ENCODE measurements at places on chromosomes 11 and 22.

DNA sequence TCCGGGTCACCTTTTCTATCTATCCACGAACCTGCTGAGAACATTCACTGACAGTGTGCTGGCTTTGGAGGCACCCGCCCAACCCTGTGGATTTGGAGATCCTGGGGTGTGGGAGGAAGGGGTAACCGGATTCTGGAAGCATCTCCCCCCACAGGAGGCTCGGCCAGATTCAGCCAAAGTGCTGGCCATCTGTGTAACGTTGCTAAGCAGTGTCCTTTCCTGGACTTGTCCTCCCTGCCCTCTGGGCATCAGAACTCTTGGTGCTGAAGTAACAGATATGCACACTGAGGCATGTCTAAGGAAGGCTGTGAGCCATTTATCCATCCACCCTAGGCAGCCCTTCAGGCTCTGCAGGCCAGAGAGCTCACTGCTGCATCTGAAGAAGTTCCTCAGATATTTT, 85.7 kb downstream of the SNX19 start:
- no peak for DNase-seq

DNA sequence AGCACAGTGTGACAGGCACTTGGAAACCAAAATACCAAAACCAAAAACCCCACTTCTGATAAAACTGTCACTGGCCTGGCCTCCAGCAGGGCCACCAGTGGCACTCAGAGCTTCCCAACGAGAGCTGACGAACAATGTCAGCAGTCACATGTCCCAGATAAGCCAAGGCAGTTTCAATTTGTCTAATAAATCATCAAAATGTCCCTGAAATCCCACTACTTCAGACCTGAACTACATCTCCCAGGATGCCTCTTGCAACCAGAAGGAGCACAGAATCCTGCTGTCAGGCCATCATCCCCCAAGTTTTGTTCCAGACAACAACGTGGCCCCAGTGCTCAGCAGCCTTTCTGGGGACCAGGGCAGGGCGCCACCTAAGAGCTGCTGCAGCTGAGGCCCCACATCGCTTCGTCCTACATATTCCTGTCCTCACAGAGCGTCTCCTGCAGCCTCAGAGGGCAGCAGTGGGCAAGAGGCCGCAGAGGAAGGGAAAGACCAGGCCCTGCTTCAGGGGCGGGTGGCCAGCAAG, 25.1 kb downstream of the LRFN4 start:
- no peak for DNase-seq

- DNase-seq, result peak; percentile 70
Measured at GRCh38 chr11:33869481-33870422, 22.1 kb downstream of the LMO2 start.

DNA sequence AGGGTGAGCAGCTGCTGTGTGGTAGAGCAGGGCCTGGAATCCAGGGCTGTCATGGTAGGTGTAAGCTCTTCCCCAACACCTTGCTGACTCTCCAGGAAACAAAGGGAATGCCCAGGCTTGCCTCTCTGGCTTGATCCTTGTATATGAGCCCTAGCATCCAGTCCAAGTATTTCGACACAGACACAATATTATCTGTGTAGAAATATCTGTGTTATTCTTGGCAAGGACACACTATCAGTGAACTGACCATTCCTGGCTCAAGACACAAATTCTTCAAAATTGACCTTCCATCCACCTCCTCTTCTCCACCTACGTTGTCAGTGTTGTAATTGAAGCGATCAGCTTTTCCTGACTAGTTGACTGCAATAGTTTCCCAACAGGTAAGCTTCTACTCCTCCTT, 312.0 kb upstream of the NARS2 start:
- DNase-seq, result no peak

DNA sequence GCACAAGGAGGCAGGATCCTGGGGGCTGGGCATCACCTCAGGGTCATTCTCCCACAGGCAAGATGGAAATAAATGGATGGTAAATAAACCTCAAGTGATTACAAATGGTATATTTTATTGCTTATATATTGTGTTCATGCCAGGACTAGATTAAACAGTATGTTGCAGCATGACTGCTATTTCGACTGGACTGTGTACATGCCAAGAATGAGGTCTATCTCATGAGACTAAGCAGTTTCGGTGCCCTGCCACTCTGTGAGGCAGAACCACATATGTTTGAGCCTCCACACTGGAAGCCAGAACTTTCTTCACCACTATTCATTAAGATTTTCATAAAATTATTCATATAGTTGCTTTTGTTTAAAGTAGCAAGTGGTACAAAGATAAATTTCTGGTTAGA, 140.2 kb downstream of the DDX10 start:
- no peak for DNase-seq

DNA sequence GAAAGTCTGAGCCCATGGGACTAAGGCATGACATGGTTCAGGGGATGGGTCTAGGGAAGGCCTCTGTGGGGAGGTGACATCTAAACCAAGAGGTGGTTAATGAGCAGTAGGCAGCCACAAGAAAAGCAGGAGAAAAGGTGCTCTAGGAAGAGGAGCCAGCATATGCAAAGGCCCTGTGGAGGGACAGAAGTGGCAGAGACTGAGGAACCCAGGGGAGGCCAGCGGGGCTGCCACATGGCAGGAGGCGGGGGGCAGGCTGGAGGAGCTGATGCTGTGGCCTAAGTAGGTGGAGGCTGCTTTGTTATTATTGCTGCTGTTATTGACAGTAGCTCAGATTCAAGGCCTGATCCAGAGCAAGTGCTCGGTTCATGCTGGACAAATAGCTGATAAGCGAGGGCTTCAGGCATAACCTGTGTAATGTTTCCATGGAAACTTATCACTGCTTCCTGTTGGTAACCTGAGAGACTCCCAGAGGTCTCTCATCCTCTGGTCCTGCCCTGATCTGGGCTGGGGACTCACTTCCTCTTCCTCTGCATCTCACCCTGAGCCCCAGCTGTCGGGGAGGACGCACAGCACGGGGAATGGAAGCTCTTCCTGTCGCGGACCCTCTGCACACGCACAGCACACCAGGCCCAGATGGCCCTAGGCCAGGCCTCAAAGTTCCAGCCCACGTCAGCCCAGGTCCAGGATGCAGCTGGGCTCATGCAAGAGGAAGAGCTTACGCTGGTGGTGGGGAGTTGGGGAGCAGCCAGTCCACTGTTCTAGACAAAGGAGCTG, 75.2 kb upstream of the TP53I11 start:
- DNase-seq, result no peak

DNA sequence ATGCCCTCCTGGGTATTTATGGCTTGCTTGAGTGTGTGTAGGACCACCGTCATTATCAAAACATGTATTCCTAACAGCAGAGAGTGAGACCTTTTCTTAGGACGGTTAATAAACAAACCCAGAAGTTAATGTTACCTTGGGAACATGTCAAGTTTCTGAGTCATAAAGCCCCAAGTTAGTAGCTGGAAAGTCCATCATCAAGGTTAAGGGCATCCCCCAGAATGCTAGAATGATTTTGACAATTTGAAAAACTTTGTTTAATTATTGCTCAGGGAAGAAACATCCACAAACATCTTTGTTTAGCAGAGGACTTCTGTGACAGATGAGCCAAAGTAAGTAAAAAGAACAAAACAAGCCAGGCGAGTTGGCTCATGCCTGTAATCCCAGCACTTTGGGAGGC, 20.0 kb downstream of the CAVIN3 start:
- no peak for DNase-seq

DNA sequence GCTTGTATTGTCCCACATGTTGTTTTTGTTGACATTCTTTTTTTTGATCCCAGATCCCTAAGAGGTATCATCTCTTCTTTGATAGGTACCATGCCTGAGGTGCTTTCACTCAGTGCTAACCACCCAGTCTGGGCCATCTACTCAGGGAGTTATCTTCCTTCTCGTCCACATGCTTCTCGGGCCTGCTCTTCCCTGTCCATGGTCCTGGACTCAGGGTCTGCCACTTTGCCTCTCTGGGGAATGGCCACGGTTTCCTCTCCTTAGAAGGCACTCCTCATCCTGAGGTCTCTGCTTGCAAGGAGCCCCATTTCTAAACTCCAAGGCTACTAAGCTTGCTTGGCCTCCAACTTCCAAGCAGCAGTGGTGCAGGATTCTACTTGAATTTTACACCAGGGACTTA, 227.0 kb upstream of the NCAM1 start:
- DNase-seq, result peak; percentile 71

DNA sequence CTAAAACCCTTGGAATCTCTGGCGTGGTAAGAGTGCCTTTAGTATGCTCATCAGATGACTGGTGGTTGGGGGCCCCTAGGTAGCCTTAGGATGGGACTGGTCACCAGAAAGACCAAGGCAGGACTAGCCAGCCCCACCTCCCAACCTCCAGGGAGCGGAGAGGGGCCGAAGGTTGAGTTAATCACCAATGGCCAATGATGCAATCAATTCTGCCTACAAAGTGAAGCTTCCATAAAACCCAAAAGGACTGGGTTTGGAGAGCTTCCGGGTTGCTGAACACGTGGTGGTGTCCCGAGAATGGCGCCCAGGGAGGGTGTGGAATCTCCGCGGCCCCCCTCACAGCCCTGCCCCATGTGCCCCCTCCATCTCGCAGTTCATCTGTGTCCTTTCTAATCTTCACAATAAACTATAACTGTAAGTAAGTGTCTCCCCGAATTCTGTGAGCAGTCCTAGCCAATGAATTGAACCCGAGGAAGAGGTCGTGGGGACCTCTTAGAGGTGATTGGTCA, 66.4 kb upstream of the SLC22A12 start:
- no peak for DNase-seq

DNA sequence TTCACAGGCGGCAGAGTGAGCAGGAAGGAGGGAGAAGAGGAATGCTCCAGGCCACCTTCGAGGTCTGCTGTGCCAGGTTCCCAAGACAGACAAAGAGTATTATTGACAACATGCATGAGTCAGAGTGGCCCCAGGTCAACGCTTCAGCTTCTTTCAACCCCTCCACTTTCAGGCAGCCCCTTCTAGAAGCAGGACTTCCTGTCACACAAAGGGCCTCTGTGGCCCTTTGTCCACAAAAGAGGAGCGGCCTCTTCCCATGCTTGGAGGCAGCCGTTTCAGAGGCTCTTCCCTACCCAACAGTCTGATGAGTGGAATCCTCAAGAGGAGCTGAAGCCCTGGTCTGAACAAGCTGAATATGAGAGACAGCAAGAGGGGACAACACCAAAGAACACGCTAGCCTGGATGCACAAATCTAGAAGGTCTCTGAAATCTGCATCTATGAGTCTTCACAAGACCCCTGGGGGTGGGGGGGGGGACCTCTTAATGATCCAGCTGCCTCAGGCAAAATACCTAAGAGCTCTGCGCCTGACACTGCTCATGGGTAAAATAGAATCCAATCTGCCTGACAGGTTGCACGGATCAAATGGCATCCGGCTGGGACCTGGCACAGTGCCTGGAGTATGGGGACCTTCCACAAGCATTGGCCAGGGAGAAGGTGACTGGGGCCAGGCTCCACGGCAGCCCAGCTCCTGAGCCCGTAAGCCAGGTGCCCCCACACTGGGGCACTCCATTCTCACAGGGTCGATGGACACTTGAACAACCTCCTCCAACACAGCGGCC, 67.5 kb downstream of the PACSIN2 start:
- peak; percentile 36 for DNase-seq

GRCh38 chr11:12125609-12126149, 15.3 kb downstream of the MICAL2 start:
- no peak for DNase-seq

- DNase-seq, result no peak
Measured at GRCh38 chr11:116842909-116843308, 5.5 kb upstream of the APOA1 start.

GRCh38 chr11:80388536-80388935, 947.7 kb upstream of the TENM4 start:
- DNase-seq, result no peak

GRCh38 chr11:10307400-10308200, 2.7 kb downstream of the ADM start:
- peak; percentile 81 for DNase-seq

- no peak for DNase-seq
Measured at GRCh38 chr22:32760815-32761214, 40.7 kb upstream of the TIMP3 start.

- DNase-seq, result no peak
Measured at GRCh38 chr11:15863411-15863810, 492.9 kb downstream of the SOX6 start.

DNA sequence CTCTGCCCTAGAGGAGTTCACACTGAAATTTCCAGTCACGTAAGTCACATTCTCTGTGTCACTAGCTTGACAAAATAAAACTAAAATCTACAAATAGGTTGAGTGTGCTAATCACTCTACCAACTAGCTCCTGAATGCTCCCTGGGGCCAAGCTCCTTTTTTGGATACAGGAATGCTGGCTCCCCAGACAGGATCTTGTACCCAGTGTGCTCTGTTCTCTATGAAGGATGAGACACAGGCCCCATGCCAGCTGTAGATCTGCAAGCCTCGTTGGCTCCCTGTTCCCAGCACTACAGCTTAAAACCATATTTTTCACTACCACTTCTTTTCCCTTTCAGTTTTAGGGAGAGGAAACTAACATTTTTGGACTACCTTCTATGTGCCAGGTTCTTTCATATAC, 3.7 kb upstream of the IPO7 start:
- DNase-seq, result peak; percentile 31

DNA sequence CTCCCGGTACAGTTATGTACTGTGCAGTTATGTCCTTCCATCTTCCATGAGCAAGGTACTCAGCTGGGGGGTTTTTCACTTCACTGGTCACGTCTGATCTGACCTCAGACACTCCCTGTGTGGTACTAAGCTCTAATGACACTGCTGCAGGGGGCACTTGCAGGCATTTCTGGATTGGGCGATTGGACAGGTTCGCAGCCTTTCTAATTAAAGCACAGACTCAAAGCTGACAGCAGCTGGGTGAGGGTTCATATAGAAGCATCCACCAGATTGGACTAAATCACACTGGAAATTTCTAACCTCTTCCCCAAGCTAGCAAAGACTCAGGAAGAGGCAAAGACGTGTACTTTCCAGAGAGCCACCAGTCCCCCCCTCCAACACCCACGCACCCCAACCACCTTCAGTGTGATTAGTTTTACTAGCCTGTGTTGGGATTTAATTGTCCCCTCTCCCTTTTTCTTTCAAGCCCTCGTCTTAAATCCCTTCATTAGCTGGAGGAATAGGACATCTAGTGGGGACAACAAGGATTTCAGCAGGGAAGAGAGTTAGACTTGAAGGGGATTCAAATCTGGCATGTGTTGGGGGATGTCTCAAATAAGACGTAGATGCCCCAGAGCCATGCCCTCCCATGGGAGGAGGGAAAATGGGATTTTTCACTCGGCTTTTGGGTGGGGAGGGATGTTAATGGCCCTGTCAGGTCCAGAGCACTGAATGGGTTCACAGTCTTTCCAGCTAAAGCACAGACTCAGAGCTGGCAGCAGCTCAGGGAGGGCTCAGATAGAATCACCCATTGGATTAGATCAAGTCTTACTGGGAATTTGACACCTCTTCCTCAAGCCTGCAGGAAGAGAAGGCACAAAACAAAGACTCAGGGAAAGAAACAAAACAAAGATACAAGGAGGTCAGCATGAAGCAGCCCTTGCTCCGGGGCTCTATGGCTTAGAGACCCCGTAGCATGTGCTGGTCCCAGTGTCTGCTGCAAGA, 10.9 kb downstream of the INS start:
- no peak for DNase-seq

DNA sequence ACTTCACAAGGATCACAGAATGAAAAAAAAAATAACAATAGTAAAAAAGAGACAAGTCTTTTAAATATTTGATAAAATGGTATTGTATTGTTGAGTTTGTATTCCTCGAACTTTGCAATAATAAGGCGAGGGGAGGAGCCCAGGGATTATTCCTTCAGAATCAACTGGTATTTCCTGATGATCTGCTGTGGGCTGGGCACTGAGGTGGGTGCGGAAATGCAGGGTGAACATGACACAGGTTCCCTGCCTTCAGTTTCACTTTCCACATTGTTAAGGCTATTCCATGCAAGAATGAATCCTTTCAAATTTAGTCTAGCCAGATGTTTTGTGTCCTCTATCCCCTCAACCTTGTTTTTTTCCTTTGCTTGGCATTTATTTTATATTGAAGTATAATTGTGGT, 2.1 kb upstream of the EIF3M start:
- DNase-seq, result no peak
